ENCODE measurements at places on chromosomes 1 and 21.

GRCh38 chr1:3879787-3880428, 20.2 kb downstream of the C1orf174 start:
- no peak for DNase-seq

- no peak for DNase-seq
Observed at GRCh38 chr1:198641501-198641900, 2.7 kb downstream of the PTPRC start.

DNA sequence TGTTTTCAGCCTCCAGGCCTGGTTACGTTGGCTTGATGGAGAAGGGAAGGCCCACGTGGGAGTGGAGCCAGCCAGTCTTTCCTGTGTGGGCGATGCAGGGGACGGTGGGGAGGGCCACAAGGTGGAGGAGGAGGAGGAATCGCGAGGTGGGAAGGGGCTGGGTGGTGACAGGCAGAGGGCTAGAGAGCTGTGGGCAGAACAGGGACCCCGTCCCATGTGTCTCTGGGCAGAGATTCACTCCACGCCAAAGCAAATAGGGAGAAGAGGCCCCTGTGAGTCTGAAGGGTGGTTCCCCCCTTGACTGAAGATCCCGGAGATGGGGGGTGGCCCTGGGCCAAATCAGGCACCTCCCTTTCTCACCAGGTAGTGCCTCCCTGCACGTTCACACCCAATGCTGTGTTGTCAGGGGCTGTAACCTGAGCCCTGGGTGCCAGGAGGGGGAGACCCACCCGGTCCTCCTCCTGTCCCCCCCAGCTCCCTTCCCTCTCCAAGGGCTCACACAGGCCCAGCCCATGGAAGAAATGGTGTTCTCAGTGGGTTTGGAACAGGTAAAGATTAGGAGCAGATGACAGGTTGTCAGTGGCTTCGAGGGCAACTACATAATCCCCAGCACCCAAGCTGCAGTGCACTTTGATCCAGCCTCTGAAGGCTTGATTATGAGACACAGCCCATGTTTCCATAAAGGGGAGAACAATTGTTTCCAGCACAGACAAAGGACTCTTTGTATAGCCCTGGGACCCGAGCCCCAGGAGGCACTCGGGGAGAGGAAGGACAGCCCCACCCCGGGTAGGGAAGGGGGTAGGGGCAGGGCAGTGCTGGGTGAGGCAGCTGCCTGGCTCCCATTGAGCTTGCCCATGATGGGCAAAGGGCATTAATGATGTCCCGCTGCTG, 37.7 kb upstream of the GPR37L1 start:
- DNase-seq, result no peak

DNA sequence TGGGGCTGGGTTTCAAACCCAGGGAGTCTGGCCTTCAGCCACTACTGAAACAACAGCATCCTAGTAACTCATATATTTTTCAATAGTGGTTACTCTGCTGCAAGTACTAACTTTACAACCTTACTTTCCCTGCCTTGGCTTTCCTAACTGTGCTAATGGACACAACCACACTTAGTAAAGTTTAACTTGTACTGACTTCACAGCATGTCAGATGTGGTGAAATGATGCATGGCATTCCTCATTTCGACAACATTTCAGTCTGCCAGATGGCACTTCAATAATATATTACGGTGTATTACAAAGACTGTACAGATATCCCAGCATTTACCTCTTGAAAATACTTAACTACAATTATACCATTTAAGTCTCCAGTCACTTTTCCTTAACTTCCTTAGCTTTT, 27.8 kb downstream of the LRRC7 start:
- no peak for DNase-seq

- DNase-seq, result no peak
Observed at GRCh38 chr21:43893536-43894205, 28.6 kb downstream of the AGPAT3 start.

DNA sequence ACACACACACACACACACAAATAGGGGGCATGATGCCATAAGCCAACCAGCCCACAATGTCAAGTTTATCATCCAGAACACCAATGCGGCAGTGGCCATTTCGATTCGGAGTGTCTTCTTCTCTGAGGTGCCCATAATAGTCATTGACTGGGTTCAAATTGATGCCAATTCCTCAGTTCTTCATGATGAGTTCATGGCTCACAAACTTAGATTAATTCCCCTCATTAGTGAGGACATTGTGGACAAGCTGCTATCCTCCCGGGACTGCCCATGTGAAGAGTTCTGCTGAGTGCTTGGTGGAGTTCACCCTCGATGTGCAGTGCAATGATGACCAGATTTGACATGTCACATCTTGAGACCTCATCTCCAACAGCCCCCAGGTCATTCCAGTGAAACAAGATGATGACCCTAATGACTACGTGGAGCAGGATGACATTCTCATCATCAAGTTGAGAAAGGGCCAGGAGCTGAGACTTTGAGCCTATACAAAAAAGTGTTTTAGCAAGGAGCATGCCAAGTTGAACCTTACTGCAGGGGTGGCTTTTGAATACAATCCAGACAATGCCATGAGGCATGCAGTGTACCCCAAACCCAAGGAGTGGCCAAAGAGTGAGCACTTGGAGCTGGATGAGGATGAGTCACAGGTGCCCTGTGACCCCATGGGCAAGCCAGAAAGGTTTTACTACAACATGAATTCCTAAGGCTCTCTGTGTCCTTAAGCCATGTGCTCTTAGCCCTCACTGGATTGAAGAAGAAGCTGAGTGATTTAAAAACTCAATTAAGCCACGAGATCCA, 211.6 kb upstream of the SAMSN1 start:
- DNase-seq, result no peak

DNA sequence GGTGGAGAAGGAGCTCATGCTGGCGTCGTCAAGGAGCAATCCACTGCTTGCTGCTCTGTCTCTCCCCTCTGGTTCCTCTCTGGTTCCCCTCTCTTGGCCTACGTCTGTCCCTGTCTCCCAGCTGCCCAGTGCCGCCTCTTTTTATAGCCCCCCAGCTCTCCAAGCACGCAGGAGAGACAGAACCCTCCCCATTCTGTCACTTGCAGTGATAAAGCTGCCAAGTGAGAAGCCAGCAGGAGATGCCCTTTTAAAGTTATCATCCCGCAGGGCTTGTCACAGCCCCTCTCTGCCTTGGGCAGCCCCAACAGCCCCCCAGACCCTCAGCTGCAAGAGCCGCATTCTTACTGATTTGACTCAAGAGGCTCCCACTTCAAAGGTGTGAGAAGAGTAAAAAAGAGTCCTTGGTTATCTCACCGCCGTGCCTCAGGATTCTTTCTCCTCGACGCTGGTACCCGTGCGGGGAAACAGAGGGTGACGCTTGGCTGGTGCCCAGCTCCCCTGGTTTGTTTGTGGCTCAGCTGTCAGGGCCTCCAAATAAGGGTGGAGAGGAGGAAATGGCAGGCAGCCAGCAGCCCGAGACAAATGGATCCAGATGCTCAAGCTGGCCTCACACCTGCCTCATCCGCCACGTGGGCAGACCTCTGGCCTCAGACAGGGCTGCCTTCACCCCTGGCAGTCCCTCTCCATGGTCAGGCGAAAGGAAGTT, at the start of gene NPPA:
Gene NPPA (minus strand): TSS at position 117 of the 706 bp plus-strand sequence. CDS start 99 bp downstream, at position 18.
- no peak for DNase-seq

DNA sequence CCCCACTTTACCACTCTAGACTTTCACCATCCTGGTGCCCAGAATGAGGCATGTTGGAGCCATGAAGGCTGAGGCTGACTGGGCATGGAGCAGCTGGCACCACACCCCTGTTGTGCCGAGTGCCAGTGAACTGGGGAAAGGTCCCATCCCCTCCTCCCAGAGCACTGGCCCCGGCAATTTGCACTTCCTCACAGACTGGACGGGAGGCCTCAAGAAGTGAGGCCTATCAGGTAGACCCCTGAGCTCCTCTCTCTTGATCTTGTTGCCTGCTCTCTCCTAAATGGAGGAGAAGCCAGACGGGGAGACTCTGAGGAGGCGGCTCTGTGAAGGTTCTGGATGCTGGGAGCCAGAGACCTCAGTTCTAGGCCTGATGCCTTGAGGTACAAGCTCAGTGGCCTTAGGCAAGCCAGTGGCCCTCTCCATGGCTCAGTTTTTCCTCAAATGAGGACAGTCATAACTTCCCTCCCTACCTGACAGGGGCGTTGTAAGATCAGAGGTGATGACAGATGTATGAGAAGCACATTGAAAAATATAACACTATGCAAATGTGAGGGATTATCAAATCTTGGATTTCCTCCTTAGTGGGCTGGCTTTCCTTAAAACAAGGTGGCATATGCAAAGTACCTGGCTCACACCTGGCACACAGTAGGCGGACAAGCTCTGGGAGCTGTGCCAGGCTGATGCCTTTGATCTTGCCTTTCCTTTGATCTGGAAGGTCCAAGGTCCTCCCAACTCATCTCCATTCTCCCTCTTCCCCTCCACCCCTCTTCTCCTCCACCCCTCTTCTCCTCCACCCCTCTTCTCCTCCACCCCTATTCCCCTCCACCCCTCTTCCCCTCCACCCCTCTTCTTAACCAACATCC, 6.7 kb downstream of the GRHL3 start:
- no peak for DNase-seq

DNA sequence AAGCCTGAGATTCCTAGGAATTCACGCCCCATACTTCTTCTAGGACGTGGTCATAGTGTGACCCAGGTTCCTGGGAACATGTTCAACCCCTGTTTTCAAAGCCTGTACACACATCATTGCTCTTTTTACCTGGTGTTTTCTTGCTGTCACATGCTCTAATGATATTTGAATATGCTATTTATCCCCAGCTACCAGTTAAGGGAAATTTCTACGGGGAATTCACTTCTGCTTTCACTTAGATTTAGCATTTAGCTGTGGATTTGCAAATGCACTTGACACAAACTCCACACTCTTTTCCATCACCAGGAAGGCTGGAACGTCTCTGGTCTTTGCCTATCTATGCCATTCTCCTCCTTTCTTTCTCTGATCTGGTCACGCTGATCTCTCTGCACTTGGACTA, 11.3 kb upstream of the SAMSN1 start:
- no peak for DNase-seq

DNA sequence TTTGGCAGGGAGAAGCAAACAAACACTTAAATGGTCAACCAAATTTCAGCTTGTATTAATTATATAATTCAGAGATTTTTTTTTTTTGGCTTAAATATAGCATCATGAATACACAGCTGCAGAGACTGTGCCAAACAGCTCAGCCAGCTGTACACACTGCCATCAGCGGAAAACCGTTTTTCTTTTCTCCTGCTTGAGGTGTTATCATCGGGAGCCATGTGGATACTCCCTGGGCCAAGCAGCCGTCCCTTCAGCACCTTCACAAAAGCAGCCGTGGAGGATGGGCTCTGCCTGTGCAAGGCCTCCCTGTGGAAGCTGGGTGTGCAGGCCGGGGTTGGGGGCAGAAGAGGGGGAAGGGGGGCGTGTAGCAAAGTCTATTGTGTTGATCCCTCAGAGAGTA, 85.0 kb downstream of the NUF2 start:
- no peak for DNase-seq

DNA sequence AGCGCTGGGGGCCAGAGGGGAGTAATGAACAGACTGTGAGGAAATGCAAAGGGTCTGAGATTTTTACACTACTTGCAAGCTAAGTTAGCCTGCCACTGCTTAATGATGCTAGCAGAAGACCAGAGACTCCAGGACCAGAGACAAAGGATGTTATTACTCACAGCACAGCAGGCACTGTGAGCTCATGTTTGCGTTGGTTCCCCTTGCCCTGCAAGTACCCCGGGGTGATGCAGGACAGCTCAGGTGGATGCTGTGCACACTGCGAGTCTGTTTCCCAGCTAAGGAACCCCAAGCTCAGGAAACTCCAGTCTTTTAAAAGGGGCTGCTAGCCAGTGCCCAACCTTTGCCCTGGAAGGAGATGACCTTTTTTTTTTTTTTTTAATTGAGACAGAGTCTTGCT, 1.2 kb downstream of the FHAD1 start:
- no peak for DNase-seq

DNA sequence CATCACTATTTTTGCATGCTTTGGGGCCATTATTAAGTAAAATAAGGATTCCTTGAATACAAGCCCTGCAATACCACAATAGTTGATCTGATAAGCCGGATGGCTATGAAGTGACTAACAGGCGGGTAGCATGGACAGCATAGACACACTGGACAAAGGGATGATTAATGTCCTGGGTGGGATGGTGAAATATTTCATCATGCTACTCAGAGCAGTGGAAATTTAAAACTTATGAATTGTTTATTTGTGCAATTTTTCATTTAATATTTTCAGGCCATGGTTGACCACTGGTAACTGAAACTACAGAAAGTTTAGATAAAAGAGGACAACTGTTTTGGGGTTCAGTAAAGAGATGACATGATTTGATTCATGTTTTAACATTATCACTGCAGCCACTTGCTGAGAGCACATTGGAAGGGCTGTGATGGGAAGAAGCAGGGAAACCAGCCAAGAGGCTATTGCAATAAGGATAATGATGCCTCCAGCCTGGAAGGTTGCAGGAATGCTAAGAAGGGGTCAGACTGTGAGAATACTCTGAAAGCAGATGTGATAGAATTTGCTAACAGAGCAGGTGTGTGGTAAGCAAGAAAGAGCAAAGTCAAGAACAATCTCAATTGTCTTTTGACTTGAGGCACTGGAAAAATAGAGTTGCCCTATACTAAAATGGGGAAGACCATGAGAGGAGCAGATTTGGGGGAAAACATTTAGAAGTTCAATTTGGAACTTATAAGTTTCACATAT, 62.5 kb upstream of the TNFSF4 start:
- DNase-seq, result no peak

DNA sequence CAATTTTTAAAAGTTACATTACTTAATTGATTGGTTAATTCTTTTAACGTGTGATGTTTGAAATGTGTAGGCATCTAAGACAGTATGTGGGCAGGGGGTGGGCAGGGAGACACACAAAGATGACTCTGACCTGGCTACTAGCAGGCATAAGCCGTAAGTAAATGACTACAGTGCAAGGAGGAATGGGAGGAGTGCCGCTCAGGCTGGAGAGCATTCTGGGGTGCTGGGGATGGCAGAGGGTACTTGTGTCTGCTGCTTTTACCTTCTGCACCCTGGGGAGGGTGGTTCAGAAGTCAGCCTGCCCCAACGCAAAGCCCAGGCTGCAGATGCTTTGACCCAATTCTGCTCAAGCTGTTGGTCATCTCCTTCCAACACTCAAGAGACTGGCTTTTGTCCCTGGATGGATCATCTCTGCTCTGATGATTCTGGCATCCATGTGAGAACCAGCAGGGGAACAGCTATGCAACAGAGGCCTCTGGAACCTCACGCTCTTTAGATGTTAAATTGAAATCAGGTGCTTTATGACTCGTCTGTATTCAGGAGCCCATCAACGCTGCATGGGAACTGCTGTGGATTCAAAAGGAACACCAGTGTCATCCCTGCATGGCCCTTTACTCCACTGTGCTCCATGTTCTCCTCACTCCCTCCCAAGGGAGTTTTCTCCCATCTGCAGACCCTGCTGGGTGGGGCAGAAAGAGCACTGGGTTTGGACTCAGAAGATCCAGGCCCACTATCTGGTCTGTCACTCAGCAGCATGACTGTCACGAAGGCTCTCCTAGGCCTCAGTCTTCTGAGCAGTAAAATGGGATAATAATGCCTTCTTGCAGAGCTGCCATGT, 78.8 kb downstream of the FAM78B start:
- no peak for DNase-seq

GRCh38 chr21:29896884-29897283, 42.9 kb downstream of the GRIK1 start:
- DNase-seq, result no peak

- DNase-seq, result peak; percentile 7
Observed at GRCh38 chr1:33094971-33095604, 14.1 kb downstream of the AZIN2 start.

- DNase-seq, result no peak
Observed at GRCh38 chr1:236536540-236536939, 12.8 kb downstream of the LGALS8 start.

- no peak for DNase-seq
Observed at GRCh38 chr1:181554465-181554864, 71.1 kb downstream of the CACNA1E start.

- no peak for DNase-seq
Observed at GRCh38 chr21:42179316-42179715, 39.6 kb upstream of the ABCG1 start.

- no peak for DNase-seq
Observed at GRCh38 chr21:20108976-20109540, 889.2 kb upstream of the NCAM2 start.

All from GOT3 (cell line).